ENCODE measurements at places on chromosomes 16 and 17. TPM values are rescaled to one million over a fixed set of nuclear protein-coding genes. Genes with fewer than 3 reads are reported as not detected.

The SOX9 gene
- 6.5 TPM for total RNA-seq

The ETV4 gene
- 0.72 TPM for total RNA-seq

The CEMP1 gene
- total RNA-seq = not detected

The AANAT gene
- total RNA-seq = not detected

The TVP23B gene
- 59.7 TPM for total RNA-seq

The TXNDC17 gene
- 79.0 TPM for total RNA-seq

The KRTAP4-6 gene
- not detected for total RNA-seq

The NPIPB6 gene
- 2.9 TPM for total RNA-seq
